Mesothelial cell of epicardium (in vitro differentiated cells): ENCODE measurements at places on chromosomes 3 and 15.
A peak's percentile ranks its signal among the peaks of the same experiment; 100 is the strongest.

- no peak for DNase-seq
Observed at GRCh38 chr3:186746008-186746407, 28.8 kb downstream of the KNG1 start.

DNA sequence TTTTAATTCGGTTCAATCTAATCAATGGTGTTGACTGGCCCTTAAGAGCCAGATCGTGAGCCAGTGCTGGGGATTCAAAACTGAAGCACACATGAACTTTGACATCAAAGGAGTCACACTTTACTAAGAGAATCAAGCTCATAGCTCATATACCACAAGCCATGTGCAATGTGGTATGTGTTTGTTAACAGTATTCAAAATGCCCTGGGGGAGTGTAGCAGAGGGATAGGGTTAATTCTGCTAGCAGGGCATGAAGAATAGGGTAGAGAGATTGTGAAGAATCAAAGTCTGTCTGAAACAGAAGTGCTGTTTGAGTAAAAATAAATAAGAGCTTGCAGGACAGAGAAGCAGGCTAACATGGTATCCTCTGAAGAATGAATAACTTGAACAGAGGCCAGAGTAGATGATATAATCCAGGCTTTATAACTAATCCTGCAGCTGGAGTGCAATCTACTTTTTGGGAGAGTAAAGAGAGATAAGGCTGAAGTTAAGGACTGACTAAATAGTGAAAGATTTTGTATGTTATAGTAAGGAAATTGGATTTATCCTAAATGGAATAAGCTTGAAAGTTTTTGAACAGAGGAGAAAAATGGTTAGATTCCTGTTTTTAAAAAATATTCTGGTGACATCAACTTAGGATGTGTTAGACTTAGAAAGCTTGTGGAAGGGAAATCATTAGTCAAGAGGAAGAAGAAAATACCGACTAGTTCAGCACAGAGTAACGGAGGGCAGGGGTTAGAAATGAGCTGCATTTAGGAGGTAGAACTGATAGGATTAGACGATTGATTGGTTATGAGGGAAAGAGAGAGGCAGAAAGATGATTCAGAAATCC lies 292.0 kb downstream of the NFKBIZ start:
- no peak for DNase-seq

GRCh38 chr15:77144492-77145070 lies 73.7 kb upstream of the TSPAN3 start:
- no peak for DNase-seq

- no peak for DNase-seq
Observed at GRCh38 chr3:146546366-146546965, 2.1 kb upstream of the PLSCR1 start.

DNA sequence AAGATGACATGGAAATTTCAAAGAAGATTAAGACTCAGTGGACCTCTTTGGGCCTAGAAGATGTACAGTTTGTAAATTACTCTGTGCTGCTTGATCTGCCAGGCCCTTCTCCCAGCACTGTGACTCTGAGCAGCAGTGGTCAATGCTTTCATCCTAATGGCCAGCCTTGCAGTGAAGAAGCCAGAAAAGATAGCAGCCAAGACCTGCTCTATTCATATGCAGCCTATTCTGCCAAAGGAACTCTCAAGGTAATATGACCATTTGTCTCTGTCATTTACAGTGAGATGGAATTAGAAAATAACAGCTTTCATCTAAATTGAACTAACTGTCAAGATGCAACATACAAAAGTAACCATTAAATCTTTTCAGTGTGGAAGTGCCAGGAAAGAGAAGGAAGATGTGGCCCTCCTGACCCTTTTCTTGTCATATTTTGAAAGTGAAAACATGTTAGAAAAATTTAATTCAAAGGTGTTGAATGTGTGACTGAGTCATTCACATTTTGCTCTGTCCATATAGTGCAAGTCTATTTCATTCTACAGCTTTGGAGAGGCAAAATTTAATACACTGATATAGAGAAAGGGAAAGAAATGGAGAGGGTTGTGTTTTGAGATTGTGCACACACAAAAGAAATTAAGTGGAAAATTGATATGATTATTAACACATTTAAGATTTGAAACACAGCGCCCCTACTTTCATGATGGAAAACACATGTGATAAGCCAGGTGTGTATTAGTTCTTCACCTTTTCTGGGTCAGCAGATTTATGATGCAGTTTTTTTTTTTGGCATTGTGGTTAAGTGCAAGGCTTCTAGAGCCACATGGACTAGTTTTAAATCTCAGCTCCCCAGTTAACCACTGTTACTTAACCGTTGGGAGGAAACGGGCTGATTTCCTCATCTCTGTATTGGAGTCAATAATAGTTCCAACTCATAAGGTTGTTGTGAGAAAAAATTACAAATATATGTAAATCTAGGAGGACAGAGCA lies 375.1 kb downstream of the NAALADL2 start:
- no peak for DNase-seq

GRCh38 chr3:88149509-88150362 lies at the start of gene C3orf38:
Gene C3orf38, plus strand, starts transcription at chr3:88149959. Its CDS starts 94 bp downstream, at chr3:88150053.
- peak; percentile 78 for DNase-seq
